ENCODE measurements at places on chromosomes 7 and 10. TPM values are rescaled to one million over a fixed set of nuclear protein-coding genes. Genes with fewer than 3 reads are reported as not detected.

GRCh38 chr7:45988405-45989057, 67.5 kb upstream of the IGFBP3 start:
- H3K27me3 ChIP-seq = peaks cover 4% of the 10 kb centered on the region
- no peaks in the 10 kb centered on the region for H3K36me3 ChIP-seq
- no peak overlapping the region for H3K27ac ChIP-seq
- H3K4me1 ChIP-seq = no peaks in the 10 kb centered on the region
- no peak for DNase-seq
- no peak overlapping the region for H3K4me3 ChIP-seq

DNA sequence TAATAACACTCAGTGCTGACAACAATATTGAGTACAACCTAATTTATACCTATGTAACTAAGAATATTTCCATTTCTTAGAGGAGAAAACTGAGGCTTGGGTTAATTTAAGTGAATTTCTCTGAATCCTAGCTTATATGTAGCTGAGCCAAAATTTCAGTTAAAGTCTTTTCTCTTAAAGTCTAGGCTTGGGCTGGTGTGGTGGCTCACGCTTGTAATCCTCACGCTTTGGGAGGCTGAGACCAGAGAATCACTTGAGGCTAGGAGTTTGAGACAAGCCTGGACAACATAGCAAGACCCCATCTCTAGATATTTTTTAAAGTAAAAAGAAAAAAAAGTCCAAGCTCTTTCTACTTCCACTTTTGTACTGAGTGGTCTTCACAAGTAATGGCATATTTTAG, 92.1 kb downstream of the CUL1 start:
- H3K27ac ChIP-seq = no peak overlapping the region
- no peaks in the 10 kb centered on the region for H3K27me3 ChIP-seq
- no peaks in the 10 kb centered on the region for H3K4me1 ChIP-seq
- H3K4me3 ChIP-seq = no peak overlapping the region
- peaks cover 95% of the 10 kb centered on the region for H3K36me3 ChIP-seq

Gene SPDYE2
- total RNA-seq = not detected

GRCh38 chr10:27388761-27389399, 115.2 kb upstream of the RAB18 start:
- H3K36me3 ChIP-seq = no peaks in the 10 kb centered on the region
- H3K4me1 ChIP-seq = no peaks in the 10 kb centered on the region
- no peak for DNase-seq
- no peak overlapping the region for H3K4me3 ChIP-seq
- no peak overlapping the region for H3K27ac ChIP-seq
